ENCODE measurements at places on chromosomes 12 and 14.

DNA sequence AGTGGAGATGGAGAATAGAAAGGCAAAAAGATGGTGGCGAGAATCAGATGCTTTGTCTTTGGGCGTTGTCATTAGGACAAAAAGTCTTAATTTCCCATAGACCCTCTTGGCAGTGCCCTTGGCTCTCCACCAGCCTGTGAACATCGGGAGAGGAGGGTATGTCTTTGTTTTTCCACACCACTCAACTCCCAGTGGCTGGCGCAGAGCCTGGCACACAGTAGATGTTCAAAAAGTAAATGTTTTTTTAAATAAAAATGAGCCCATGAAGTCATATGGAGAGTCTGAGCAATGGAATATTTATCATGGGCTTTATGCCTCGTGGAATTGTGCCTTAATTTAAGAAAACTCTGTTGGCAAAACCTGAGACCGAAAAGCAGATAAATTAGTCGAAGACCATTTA is 90.4 kb downstream of the SRGAP1 start:
- DNase-seq = no peak

DNA sequence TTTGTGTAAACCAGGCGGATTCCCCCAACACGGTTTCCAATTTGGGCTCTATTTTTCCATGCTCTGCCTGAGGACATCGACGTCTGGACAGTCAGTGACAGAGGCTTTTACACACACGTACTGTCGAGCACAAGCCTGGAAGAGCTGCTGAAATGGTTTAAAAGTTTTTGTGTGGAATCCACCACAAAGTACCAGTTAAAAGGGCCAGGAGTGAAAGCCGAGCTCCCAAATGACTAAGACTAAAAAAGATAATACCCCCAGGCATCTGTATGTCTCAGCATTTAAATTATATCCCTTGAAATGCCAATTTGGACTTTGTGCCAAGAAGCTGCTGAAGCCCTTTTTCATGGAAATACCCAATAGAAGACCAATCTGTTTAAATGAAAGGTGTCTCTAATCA is 173.2 kb downstream of the EGLN3 start:
- no peak for DNase-seq

- DNase-seq = no peak
These were observed 22.2 kb downstream of the ZNF664 start for GRCh38 chr12:123995023-123995748.

- DNase-seq = no peak
These were observed 48.8 kb upstream of the MTERF2 start for GRCh38 chr12:107035733-107036132.

GRCh38 chr12:124217508-124218242 is 77.2 kb upstream of the RFLNA start:
- DNase-seq = no peak

DNA sequence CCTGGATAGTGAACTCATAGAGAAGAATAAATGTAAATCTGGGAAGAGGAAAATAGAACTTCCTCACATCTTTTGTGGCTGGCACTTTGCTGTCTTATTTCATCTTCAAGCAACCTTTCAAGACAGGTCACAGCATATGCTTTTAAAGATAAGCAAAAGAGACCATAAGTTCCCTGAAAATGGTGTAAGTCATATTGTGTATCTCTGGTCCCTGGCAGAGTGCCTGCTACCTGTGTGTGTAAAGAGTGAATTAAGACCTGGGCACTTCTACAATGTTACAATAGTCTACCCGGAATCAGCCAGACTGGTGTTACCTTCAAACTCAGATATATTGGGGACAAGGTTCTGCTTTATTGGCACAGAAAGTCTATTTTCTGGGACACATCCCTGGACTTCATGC is 168.8 kb downstream of the SLC2A13 start:
- no peak for DNase-seq

- no peak for DNase-seq
These were observed 435.7 kb downstream of the CCER1 start for GRCh38 chr12:90519285-90519684.

DNA sequence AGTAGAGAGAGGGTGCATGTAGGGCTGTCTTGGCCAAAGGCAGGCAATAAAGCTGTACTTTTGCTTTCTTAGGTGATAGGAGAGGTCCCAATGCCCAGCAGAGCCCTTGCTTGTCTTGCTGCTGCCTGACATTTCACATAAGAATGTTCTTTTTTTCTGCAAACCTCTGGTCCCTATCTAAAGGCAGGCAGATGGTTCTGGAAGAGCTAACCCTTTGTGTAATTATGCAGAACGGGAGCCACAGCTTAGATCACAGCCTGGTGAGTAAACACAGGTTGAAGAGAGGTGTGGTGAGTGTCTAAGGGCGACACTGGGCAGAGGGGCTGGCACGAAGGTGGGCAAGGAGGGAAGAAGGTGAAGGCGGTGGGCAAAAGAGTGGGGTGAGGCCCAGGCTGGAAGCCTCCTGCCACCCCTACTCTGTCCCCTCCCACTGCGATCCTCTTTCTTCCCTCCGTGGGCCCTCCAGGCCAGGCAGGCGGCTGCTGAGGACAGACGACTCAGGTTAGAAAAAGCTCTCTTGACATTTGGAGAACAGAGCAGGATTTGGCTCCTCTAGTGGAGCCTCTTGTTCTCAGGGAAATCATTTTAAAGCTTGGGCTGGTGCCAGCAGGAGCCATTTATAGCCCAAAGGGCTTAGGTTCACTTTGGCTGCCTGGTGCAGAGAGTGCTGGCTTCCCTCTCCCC is 42.8 kb downstream of the PRMT8 start:
- DNase-seq = no peak

GRCh38 chr12:50365709-50366406 is 30.6 kb downstream of the FAM186A start:
- DNase-seq = no peak

DNA sequence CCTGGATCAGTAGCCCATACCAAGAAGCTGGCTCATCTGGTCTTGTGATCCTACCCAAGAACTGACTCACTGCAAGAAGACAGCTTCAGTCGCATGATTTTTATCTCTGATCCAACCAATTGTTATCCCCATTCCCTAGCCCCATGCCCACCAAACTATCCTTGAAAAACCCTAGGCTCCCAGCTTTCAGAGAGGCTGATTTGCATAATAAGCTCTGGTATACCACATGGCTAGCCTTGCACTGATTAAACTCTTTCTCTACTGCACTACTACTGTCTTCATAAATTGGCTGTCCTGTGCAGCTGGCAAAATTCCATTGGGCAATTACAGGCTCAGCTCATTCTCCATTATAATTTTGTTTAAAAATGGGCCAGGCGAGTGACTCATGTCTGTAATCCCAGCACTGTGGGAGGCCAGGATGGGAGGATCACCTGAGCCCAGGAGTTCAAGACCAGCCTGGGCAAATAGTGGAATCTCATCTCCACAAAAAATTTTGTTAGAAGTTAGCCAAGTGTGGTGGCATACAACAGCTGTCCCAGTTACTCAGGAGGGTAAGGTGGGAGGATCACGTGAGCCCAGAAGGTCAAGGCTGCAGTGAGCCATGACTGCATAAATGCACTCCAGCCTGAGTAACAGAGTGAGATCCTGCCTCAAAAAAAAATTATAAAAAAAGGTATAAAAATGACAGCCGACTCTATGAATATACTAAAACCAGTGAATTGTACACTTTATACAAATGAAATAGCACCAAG is 76.7 kb upstream of the EIF5 start:
- no peak for DNase-seq

DNA sequence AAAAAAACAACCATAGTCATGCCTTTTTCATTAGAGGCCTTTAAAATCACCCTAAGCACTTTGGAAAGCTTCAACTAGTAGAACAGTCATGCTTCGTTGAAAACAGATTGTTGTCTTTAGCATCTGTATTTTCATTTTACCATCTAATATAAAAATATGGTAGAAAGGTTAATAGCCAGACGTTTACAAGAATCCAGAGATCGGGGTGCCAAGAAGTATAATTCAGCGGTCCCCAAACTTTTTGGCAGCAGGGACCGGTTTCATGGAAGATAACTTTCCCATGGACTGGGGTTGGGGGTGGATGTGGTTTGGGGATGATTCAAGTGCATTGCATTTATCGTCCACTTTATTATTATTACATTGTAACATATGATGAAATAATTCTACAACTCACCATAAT is 138.4 kb downstream of the GLT1D1 start:
- DNase-seq = no peak

DNA sequence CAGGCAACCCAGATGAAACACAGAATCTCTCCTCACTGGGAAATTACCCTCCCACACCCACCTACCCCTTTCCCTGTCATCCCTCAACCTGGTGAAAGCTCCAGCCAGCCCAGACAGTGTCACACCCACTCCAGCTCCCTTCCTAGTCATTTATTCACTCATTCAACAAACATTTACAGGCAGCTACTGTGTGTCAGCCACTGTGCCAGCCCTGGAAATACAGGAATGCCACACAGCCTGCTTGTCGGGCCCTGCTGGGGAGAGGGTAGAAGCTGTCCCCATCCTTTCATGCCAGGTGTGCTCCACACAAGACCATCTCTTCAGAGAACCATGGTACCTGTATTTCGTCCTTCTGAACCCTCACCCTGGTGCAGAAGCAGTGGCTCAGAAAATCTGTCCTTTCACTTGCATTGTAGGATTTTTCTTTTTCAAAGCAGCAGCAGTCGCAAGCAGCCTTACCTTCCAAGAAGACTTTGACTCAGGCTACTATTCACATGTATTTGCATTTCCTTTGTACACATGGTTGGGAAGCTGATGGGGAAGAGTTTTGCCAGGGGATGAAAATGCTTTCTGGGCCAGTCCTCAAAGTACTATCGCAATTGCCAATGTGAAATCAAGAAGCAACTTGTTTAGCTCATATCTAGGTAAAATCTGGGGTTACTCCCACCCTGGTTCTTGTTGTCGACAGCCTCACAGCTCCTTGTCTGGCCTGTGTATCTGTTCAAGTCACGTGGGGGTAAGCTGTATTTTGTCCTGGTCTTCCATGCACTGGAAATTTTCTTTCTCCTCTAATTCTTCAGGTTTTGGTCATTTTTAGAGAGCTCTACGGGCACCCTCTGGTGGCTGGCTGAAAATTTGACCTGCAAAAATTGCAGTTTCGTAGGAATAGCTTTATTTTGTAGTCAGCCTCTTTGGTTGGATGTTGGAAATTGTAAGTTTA is 147.4 kb upstream of the EGLN3 start:
- DNase-seq = no peak

DNA sequence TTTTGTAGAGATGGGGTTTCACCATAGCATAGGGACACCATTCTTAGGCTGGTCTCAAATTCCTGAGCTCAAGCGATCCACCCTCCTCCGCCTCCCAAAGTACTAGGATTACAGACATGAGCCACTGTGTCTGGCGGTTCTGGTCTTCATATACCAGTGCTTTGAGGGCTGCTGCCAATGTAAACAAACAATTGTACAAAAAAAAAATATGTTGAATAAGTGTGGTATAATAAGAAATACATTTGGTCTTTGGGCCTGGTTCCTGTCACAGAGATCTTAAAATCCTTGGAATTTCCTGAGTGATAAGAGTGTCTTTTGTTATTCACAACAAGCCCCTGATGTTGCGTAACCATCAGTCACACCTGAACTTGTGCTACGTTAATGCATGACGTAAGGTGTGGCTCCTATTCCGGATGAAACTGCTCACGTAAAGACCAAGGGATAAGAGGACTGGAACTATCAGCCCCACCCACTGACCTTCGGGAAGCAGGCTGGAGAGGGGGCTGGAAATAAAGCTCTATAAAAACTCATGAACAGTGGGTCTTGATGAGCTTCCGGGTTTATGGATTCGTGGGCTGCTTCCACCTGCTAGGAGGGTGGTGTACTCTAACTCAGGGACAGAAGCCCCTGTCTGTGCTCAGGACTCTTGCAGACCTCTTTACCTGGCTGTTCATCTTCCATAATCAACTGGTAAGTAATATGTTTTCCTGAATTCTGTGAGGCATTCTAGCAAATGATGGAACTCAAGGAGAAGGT is 16.5 kb upstream of the RIMKLB start:
- no peak for DNase-seq

- DNase-seq = no peak
These were observed 21.8 kb downstream of the HAL start for GRCh38 chr12:95974358-95974757.

DNA sequence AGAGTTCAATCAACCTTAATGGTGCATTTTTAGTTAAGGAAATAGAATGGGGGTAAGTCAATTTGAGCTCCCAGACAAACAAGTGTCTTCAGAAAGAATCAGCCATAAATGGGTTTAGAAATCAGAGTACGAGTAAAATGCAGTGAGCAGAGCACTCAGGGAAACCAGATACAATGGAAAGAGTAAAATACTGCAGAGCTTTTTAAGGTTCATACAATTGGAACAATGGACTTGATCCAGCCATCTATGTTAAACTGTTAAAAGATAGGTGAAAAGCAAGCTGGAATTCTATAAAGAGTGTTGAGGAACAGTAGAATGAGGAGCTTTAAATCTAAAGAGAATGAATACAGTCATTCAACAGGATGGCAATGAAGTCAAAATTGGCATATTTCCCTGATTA is 23.8 kb upstream of the PCNX4 start:
- DNase-seq = no peak

DNA sequence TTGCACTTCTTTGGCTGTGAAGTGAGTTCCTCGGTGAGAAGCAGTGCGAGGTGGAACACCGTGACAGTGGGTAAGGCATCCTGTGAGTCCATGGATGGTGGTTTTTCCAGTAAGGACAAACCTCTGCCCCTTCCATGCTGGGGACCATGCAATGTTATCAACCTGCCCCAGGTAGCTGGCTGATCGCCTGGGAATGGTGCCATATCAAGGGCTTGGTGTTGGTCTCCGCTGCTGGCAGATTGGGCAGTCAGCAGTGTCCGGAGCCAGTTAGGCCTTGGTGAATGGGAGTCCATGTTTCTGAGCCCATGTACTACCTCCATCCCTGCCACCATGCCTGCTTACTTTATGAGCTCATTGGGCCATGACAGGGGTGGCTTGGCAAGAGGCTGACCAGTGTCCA is 114.7 kb upstream of the C14orf180 start:
- DNase-seq = no peak

- DNase-seq = no peak
These were observed 53.6 kb downstream of the PPFIA2 start for GRCh38 chr12:81705586-81705985.

DNA sequence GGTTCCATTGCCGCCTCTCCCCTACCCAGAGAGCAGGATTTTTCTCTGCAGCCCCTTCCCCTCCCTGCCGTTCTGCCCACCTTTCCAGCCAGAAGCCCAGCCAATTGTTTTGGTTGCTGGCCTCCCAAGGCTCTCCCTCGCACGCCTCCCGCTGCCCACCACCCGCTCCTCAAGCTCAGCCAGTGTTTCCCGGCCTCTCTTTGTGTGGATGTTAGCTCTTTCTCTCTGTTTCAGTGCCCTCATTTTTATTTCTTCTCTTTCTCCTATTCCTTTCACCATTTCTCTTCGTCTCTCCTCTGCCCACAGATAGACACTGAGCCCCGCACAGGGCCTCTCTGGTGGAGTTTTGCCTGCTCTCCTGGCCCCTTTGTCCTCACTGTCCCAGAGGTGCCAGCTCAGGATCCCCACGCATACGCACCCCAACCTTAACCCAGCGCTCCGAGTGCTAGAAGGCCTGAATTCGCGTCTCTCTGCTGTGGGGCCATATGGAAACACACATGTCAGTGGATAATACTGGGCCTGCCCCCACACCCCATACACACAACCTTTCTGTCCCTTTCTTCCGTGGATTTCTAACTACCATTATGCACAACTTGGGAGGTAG is 54.9 kb downstream of the SMUG1 start:
- DNase-seq = no peak

GRCh38 chr12:79058342-79058741 is 193.8 kb downstream of the SYT1 start:
- no peak for DNase-seq
